ENCODE measurements at places on chromosomes 1 and 21.

- DNase-seq, result no peak
Measured at GRCh38 chr1:23527900-23528249, 3.2 kb downstream of the E2F2 start.

- DNase-seq, result peak; percentile 78
Measured at GRCh38 chr1:27959792-27960603, at the start of gene XKR8. Gene XKR8, plus strand, starts transcription at chr1:27959973. Its CDS starts 97 bp downstream, at chr1:27960070.

- DNase-seq, result no peak
Measured at GRCh38 chr21:14303731-14304488, 79.0 kb downstream of the HSPA13 start.

- DNase-seq, result no peak
Measured at GRCh38 chr1:10272274-10272673, 61.9 kb downstream of the KIF1B start.

DNA sequence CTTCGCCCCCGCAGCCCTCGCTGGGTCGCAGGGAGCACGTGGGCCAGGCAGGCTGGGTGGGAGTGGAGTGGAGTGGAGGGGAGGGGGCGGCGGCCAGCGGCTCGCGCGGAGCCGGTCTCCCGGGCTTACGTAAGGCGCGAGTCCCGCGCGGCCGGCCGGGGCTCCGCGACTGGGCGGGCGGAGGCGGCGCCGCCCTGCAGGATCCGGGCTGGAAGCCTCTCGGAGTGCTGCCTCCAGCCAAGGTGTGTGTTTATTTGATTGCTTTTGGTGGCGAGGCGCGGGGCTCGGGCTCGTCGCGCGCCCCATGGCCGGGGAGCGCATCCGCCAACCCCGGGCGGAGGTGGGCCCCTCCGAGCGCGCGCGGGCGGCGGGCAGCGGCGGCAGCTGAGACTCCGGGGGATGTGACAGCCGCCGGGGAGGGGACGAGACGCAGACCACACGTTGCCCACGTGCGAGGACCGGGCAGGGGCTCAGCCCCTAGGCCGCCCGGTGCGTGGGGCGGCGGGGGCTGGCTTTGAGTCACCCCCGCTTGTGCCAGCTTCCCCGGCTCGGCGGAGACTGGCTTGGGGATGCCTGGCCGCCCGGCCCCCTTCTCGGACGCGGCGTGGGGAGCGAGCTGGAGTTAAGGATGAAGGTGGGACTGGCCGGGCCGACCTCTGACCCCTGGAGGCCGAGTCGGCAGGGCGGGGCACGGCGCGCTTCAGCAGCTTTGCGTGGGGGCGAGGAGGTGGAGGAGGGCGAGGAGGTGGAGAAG is 402 bp upstream of the AK4 start:
- no peak for DNase-seq

- no peak for DNase-seq
Measured at GRCh38 chr1:78121710-78122109, 75.9 kb downstream of the GIPC2 start.

DNA sequence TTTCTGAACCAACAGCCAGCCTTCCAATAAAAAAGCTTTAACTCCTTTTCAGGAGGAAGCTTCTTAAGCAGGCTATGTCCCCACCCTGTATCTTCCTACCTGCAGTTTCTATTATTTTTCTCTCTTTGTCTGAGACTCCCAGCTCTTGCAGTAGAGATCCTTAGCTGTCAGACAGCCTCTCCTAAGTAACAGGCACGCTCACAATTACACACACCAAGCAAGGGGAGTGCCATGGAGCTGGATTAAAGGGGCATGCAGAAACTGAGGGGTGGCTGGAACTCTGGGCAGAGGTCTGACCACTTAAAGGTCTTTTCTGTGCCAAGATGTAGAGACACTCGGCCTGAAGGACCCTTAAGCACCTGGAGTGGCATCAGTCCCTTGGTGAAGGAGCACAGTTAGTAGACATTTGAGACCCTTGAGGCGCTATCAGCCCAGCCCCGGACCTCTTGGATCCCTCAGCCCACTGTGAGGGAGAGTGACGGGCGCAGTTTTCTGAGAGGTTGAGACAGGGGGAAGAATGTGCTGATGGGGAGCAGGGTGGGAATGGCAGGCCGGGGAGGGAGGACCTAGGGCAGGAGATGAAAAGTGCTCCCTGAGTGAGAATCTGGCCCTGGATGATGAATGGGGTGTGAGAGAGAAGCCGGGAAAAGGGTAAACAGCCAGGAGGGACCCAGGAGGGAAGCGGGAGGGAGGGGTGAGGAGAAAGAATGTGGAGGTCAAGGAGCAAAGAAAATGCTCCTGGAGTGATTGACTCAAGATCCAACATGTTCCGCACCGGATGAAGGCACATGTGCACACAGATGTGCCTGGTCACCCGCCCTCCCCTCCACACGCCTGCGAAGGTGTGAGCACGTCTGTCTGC is 13.3 kb downstream of the PLXNA2 start:
- no peak for DNase-seq

- no peak for DNase-seq
Measured at GRCh38 chr1:193408782-193409293, 222.4 kb upstream of the B3GALT2 start.

DNA sequence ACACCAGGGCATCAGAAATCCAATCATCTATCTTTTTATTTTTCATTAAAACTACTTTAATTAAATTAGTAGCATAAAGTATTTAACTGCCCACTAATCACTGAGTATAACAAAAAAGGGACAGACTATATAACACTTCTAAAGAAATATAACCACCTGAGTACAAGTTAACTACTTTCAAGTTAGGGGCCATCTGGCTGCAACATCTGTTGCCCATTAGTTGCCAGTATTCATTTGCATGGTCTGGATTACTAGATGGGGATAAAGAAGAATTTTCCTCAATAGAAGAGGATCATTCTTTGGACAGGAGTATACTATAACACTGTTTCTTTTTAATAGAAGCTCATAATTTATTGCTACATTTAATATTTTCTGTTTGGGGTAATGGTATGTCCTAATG is 446.4 kb downstream of the AMY1C start:
- DNase-seq, result no peak

GRCh38 chr1:42926879-42927242 is 31.8 kb downstream of the SLC2A1 start:
- no peak for DNase-seq

- no peak for DNase-seq
Measured at GRCh38 chr1:42108309-42108708, 44.9 kb upstream of the GUCA2B start.

DNA sequence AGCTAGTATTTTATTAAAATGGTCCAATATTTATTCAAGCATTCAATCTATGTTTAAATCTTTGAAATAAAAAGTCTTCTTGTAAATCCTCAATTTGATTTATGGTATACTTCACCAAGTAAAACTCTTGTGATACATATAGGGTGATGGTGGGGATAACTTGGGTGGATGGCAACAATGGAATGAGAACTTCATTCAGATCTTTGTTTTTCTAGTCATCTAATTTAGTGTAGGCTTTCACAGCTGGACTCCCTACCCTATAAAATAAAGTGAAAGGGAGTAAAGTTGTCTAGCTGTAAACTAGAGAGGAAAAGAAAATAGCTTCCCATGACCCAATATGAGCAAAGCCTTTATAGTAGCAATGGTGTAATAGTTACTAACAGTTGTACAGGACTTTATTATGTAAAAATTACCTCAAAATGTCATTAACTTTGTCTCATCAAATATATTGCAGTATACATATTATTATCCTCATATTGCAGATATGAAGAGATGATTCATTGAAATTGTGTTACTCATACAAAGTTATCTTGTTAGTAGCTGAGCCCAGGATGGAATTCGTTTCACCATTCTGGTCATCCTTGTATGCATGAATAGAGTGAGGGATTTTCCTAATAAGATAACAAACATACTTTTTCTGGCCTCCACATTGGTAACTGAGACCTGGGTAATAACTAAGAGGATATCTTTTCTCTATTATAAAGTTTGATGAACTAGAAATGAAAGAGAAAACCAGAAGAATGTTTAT is 1377.7 kb upstream of the ADGRL4 start:
- no peak for DNase-seq

DNA sequence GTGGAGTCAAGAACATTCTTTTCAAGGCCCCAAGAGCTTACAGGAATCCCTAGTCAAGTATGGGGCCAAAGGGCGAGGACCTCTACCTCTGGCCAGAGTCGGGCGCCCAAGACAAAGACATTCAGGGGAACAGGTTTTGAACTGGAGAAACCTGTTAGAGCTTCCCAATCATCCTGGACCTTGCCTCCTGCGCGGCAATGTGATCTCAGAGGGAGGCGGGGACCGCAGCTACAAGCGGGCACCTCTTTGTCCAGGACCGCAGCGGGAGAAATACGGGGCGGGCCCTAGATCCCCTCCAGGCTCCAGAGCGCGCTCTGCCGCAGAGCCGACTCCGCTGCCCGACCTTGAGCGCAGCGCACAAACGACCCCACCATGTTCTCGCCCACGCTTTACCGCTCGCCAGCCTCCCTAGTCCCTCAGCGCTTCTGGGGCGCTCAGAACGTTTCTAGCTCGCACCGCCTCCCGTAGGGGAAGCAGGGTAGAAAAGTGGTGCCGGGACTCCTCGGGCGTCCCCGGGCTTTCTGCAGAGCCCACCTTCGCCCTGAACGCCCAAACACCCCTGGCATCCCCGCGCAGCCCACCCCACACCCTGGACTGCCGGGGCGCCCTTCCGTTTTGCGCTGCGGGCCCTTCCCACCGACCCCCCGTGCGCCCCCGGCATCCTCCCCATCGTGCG is 28.1 kb downstream of the RABIF start:
- DNase-seq, result no peak

- DNase-seq, result no peak
Measured at GRCh38 chr1:41704196-41704595, 214.5 kb downstream of the HIVEP3 start.

GRCh38 chr1:65717815-65718454 is 74.8 kb upstream of the PDE4B start:
- no peak for DNase-seq

DNA sequence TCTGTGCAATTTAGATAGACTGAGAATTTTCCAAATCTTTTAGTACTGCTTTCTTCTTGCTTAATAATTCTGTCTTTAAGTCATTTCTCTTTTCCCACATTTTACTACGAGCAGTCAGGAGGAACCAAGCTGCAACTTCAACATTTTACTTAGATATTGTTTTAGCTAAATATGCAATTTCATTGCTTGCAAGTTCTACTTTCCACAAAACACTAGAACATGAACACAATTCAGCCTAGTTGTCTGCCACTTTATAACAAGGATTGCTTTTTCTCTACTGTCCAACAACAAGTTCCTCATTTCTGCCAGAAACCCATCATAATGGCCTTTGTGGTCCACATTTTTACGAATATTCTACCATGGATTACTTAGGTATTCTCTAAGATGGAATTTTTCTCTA is 36.6 kb downstream of the SORT1 start:
- no peak for DNase-seq

- DNase-seq, result no peak
Measured at GRCh38 chr1:10917513-10918454, 94.7 kb upstream of the TARDBP start.

- DNase-seq, result no peak
Measured at GRCh38 chr1:175822580-175822979, 79.2 kb upstream of the TNR start.

DNA sequence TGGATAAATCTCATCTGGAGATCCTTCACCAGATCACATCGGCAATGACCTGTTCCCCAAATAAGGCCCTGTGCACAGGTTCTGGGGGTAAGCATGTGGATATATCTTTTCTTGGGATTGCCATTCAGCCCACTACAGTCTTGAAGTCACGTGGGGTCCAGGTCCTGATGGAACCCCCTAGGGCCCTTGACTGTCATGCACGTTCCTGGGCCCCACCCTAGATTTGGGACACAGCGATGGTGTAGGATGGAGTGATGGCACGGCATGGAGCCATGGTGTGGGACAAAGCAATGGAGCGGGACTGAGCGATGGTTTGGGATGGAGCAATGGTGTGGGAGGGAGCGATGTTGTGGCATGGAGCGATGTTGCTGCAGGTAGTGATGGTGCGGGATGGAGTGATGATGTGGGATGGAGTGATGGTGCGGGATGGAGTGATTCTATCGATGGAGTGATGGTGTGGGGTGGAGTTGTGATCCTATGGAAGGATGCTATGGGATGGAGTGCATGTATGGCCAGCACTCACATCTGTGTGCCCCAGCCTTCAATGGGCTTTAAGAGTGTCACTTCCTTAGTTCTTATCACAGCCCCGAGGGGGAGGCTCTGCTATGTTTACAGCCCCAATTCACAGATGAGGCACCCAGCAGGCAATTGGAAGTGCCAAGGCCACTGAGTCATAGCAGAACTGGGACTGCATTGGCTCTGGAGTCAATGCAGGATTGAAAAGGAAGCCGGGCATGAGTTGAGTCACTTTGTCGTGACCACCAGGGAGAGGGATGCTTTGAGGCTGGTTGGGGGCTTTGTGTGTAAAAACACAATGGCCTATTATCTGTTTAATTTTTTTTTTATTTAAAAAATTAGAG is 97.0 kb upstream of the C1orf174 start:
- DNase-seq, result no peak

DNA sequence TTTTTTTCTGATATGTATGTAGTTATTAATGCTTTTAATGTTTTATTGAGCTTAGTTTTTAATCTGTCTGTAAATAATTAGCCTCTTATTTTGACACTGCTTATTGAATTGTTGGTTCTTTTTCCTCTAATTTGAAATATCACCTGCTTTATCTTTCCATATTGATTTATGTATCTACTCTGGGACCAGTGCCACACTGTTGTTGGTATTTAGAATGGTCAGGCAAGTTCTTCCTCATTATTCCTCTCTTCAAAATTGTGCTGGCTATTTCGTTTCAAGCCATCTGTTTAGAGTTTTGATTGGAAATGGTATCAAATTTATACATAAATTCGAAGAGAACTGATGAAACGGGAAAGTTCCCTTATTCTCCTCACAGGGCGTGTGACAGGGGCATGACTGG is 96.8 kb upstream of the APP start:
- no peak for DNase-seq

DNA sequence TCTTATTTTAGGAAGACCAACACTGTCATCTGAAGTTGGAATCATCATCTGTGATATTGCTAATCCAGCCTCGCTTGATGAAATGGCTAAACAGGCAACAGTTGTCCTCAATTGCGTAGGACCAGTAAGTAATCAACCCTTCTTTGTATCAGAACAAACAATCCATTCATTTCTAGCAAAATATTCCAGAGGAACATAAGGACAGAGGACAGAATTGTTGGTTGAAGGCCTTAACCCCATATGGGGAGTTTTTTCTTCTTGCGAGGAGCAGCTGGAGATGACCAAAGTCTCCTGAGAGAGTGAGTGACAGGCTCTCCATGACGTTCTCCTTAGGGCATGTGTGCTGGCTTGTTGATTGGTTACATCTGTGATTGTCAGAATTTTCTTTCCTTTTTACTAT is 2.7 kb downstream of the SCCPDH start:
- no peak for DNase-seq
